ENCODE measurements at places on chromosomes 11 and 22. TPM values are rescaled to one million over a fixed set of nuclear protein-coding genes. Genes with fewer than 3 reads are reported as not detected.

TMPRSS6 gene
- total RNA-seq: not detected

OR51E1 gene
- 0.60 TPM for total RNA-seq

DRICH1 gene
- 0.72 TPM for total RNA-seq

RPL27A gene
- total RNA-seq: 791 TPM

SHANK3 gene
- total RNA-seq: 3.3 TPM

NOX4 gene
- 36.0 TPM for total RNA-seq

CARD18 gene
- total RNA-seq: not detected

MRPL49 gene
- total RNA-seq: 37.2 TPM

PGA5 gene
- total RNA-seq: 5.0 TPM

ABTB2 gene
- 4.4 TPM for total RNA-seq

OR8D1 gene
- total RNA-seq: not detected

GRCh38 chr11:69883292-69884255, 64.4 kb upstream of the FGF3 start:
- no peak for DNase-seq

- no peak for DNase-seq
Observed at GRCh38 chr11:61080526-61080925, 21.8 kb upstream of the CD5 start.

DNA sequence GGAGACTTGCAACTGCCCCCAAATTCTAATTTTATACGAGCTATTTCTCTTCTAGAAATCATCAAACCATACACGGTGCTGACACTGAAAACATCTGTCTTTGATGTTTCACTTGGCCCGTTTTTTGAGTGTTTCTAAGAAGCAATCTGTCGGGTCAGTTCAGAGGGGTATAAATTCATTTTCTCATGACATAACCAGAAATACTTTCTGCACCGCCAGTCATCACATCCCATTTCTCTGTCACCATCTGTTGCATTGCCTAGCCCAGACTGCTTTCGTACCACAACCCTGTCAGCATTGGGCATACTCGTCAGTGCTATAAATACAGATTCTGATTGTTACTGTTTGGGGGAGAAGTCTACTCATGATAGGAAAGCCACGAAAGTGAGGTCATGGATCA, 63.1 kb upstream of the CCDC90B start:
- no peak for DNase-seq

- DNase-seq: no peak
Observed at GRCh38 chr11:76073724-76074123, 132.6 kb downstream of the WNT11 start.

DNA sequence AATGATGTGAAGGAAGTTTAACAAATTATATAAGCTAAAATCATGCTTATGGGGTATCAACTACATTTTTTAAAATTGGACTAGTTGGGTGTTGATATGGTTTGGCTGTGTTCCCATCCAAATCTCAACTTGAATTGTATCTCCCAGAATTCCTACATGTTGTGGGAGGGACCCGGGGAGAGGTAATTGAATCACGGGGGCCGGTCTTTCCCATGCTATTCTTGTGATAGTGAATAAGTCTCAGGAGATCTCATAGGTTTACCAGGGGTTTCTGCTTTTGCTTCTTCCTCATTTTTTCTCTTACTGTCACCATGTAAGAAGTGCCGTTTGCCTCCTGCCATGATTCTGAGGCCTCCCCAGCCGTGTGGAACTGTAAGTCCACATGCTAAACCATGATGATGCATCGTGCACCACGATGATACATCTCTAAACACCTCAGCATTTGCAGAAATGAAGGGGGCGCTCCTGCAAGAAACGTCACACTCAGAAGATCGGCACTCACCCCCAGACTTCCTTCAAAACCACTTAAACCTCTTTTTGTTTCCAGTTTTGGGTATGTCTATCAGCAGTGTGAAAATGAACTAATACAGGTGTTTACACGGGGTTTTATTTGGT, 340.0 kb downstream of the SHANK2 start:
- DNase-seq: no peak

DNA sequence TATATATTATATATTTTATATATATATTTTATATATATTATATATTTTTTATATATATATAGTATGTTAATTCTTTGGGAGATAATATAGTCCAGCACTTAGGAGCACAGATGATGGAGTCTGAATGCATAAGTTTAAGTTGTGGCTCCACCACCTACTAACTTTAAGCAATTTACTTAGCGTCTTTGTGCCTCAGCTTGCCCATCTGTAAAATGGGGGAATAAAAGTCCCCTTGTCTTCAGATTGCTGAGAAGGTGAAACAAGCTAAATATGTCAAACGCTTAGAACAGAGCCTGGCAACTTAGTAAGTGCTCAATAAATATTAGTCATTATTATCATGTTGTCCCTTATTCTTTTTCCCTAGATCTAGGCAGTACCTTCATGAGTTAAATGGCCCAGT, 27.5 kb downstream of the DSCAML1 start:
- DNase-seq: no peak

DNA sequence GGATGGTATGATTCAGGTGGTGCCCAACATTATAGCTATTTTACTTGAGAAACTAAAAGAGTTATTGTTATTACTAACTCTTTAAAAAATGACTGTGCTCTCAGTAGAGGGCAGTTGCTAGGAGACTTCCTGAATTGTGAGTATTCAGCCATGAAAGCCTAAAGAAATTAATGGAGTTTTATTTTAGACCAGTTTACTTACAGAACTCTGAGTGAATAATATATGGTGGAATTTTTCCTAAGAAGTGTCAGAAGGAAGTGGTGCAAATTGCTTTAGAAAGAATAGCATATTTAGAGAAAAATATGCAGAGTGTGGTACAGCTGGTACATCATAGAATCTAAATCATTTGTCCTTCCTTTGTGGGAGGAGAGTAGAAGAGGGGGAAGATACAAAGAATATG, 689.9 kb upstream of the CCDC90B start:
- no peak for DNase-seq

DNA sequence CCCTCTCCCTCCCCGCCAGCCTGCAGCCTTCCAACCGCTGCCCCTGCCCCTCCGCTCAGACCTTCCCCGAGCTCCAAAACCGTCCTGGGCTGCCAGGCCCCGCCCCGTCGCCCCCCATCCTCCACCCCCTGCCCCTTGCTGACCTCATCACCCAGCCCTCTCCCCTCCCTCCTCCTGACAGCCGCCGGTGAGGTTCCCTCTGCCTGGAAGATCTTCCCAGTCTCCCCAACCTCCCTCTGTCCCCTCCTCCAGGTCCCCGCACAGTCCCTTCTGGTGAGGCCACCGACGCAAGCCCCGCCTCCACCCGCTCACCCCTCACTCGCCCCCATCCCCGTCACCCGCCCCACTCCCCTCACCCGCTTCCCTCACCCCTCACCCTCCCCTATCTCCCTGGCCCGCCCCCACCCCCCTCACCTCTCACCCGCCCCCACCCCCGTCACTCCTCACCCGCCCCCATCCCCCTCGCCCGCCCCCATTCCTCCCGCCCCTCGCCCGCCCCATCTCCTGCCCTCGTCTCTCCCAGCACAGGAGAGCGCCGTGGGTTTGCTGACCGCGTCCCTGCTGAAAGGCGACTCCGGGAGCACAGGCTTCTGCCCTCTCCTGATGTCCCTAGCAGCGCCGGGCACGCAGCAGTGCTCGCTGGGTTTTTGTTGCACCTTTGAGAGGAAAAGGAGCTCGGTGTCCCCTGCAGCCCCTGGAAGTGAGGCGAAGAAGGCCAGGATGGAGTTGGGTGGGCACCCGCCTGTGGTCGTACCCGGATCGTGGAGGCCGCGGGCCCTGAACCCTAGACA, 16.4 kb upstream of the UPK3A start:
- no peak for DNase-seq

- DNase-seq: no peak
Observed at GRCh38 chr22:36335621-36336020, 52.1 kb downstream of the MYH9 start.

DNA sequence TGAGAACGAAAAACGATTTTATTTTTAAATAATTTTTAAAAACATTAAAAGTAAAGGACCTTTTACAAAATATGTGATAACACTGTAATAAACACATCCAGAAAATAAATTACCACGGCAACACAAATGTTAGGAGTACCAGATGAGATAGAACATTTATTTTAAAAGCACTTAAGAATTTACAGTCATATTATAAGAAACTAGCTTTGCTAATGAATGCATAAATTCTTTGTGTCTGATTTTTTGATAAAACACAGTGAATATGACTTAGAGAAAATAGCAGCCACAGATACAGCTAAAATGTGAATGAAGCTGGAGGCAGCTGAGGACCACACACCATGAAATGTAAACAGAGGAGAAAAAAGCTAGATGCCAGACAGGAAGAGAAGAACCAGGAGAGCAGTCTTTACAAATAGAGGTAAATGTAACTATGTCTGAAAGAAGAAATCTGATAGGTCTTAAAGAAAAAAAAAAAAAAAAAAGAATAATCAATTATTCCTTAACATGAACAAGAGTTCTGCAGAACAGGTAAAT, 14.6 kb downstream of the CCDC34 start:
- DNase-seq: no peak

DNA sequence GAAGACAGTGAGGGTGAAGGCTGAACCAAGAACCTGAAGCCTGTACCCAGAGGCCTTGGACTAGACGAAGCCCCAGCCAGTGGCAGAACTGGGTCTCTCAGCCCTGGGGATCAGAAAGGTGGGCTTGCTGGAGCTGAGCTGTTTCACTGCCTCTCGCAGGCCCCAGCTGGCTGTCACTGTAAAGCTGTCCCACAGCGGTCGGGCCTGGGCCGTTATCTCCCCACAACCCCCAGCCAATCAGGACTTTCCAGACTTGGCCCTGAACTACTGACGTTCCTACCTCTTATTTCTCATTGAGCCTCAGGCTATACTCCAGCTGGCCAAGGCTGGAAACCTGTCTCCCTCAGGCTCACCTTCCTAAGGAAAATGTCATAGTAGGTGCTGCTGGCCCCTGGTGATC, 4.1 kb downstream of the PPP1CA start:
- DNase-seq: no peak

GRCh38 chr11:44559207-44559939, 6.1 kb upstream of the CD82 start:
- no peak for DNase-seq

DNA sequence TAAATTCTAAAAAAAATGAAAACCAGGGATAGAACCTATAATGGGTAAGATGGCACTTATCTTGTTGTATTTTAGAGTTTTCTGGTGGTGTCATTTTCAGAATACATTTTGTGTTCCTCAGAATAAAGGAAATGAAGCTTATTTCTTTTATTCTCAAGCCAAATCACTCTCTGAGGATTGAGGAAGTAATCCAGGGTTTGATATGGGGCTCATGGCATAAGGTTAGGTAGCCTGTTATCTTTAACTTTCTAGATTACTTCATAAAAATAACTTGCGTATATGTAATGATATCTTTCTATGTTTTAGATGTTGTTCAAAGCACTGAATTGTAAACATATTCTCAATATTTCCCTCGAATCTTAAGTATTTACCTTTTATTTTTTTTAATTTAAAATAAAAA, 33.5 kb downstream of the PDE3B start:
- DNase-seq: no peak

DNA sequence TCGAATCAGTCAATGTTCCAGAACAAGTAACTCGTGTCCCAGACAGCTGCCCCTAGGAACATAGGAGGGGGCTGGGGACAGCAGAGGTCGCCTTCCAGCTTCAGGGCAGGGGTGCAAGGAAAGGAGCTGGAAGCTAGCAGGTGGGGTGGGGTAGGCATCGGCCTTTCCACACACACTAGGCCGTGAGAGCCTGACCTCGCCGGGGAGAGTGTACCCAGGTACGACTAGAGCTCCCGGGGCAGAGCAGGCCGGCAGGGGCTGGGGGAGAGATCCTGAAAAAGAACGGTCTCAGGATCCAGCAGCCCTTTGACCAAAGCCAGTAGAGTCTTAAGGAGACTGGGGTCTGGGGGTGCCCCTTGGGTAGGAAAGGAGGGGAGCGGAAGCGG, 1127.5 kb downstream of the BRD1 start:
- DNase-seq: no peak

Data from omental fat pad (tissue), 4 donors.